T-helper 22 cell (primary cell): ENCODE measurements at places on chromosomes 5 and 9.
A peak's percentile ranks its signal among the peaks of the same experiment; 100 is the strongest.

GRCh38 chr5:57772512-57772911 is 289.9 kb upstream of the ACTBL2 start:
- DNase-seq, result no peak

- DNase-seq, result no peak
These were observed 296.3 kb downstream of the ADAMTS6 start for GRCh38 chr5:65185468-65185867.

- DNase-seq, result no peak
These were observed 69.8 kb upstream of the RASEF start for GRCh38 chr9:83132768-83133167.

- DNase-seq, result no peak
These were observed 588.9 kb downstream of the NR2F1-AS1 start for GRCh38 chr5:92992073-92992472.

DNA sequence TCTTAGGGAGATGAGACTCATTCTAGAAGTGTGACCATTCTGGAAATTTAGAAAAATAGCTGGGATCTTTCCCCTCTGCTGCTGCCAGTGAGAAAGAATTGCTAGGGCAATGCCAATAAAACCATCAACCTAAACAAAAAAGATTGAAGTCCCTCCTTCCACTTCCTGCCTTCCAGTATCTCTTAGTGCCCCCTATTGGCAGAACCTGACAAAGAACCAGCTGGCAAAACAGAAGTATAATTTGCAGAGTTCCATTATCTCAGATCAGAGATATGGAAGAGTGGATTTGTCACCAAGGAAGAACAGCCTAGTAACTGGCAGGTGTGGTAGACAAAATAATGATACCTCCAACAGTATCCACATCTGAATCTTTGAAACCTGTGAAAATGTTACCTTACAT is 13.8 kb upstream of the PLCXD3 start:
- no peak for DNase-seq

DNA sequence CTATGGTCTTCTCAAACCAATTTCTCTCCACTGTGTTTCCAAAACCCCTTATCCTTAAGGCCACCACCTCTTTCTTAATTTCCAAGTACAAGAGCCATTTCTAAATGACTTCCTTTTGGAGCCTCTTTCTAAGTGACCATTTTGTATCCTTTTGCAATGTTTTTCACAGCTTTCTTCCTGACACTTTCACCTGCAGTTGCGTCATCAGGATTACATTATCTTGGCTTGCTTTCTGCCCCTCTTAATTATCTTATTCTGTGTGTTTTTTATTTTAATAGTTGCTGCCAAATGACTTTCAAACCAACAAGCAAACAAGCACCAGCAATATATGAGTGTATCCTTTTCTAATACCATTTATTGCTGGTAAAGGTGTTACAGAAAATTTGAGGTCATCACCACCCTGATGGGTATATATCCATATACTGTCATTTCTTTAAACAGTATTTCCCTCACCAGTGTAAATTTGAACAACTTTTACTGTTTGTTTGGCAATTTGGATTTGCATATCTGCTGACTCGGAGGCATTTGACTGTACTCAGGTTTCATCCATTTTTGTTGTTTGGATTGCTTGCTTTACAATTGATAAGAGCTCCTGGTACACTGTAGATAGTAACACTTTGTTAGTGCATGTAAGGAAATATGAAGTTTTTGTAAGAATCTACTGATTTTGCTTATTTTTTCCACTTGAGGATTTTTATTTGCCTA is 5.4 kb upstream of the ANXA1 start:
- DNase-seq, result no peak

- peak; percentile 89 for DNase-seq
These were observed 16.0 kb downstream of the TRAF2 start for GRCh38 chr9:136902259-136902821.

GRCh38 chr5:145189746-145190145 is 645.4 kb downstream of the PRELID2 start:
- no peak for DNase-seq

DNA sequence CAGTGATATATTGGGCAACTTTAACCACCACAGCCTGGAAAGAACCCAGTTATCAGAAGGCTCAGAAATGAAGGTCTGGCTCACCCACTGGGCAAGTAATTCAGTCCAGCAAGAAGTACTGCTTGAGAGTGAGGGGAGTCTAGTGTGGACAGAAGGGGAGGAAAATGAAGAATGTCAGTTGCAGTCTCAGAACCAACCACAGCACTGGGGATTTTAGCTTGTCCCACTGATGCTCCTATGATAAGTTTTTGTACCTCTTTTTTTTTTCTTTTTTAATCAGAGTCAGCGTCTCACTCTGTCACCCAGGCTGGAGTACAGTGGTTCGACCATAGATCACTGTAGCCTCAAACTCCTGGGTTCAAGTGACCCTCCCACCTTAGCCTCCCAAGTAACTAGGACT is 9.4 kb upstream of the CD72 start:
- no peak for DNase-seq

GRCh38 chr5:131262953-131263541 is 806 bp upstream of the CDC42SE2 start:
- DNase-seq, result no peak

- DNase-seq, result no peak
These were observed 1.8 kb upstream of the EGR1 start for GRCh38 chr5:138463419-138464007.

- DNase-seq, result no peak
These were observed 64.3 kb downstream of the CPLANE1 start for GRCh38 chr5:37184748-37185364.

DNA sequence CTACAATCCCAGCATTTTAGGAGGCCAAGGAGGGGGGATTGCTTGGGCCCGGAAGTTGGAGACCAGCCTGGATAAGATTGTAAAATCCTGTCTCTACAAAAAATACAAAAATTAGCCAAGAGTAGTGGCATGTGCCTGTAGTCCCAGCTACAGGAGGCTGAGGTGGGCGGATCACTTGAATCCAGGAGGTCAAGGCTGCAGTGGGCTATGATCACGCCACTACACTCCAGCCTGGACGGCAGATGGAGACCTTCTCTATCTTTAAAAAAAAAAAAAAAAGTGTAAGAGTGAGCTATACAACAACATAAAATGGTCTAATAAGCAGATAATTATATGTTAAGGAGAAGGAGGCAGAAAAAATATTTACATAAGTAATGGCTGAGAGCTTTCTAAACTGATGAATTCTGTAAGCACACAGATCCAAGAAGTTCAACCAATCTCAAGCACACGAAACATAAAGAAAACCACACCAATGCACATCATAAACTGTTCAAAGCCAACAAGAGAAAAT is 23.0 kb downstream of the CDC14B start:
- DNase-seq, result no peak

GRCh38 chr5:148454576-148454975 is 70.8 kb downstream of the FBXO38 start:
- DNase-seq, result no peak

- DNase-seq, result peak; percentile 83
These were observed 1.3 kb upstream of the DUSP1 start for GRCh38 chr5:172772112-172772906.

GRCh38 chr5:6705959-6706358 is 7.3 kb upstream of the TENT4A start:
- DNase-seq, result no peak

- DNase-seq, result no peak
These were observed 208.0 kb downstream of the SGCD start for GRCh38 chr5:156534906-156535485.

GRCh38 chr5:159451197-159452052 is 121.1 kb upstream of the IL12B start:
- no peak for DNase-seq

GRCh38 chr5:68458416-68459021 is 243.0 kb downstream of the PIK3R1 start:
- no peak for DNase-seq

DNA sequence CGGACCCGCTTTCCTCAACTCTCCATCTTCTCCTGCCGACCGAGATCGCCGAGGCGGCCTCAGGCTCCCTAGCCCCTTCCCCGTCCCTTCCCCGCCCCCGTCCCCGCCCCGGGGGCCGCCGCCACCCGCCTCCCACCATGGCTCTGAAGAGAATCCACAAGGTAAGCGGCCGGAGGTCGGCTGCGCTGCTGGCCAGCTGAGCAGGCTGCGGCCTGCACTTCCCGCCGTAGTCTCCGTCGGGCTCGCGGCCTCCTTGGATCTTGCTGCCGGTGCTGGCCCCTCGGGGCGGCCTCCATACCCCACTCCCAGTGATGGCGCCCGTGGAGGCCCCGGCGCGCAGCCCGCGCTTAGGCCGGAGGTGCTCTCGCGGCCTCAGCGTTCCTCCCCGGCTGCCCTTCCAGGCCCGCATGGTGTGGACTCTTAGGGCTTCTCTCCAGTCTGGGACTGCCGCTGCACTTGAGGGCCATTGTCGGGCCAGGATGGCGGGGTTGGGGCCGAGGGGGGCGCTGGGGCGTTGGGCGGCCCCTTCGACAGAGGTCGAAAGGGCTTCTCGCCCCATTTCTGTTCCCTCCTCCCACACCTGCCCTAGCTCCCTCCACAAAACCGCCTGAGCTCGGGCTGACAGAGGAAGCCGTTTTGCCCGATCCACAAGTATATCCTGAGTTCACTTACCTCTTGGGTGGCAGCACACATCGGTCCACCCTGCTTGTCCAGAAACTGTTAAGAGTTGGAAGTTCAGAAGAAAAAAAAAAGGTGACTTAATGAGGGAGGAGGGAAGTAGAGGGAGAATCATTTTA is 714 bp downstream of the UBE2D2 start:
- no peak for DNase-seq

GRCh38 chr5:141182248-141182647 is at the start of gene PCDHB16:
Gene PCDHB16 (plus strand): TSS chr5:141182387. CDS start chr5:141182560, 173 bp downstream.
- DNase-seq, result no peak

DNA sequence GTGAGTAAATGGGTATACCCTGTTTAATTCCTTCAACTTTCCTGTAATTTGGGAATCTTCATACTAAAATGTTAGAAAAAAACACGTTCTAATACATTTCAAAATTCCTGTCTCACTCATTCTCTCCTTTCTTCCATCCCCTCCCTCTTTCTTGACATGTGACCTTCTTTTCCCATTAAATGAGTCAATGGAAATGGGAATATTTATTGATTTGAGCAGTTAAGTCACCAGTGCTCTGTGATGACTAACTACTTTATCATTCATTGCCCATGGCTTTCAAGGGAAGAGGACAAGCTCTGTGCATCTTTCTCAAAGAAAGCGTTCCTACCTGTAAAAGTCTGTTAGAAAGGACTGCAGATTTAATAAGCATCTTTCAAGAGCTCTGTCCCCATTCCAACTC is 144.4 kb upstream of the MAP3K1 start:
- DNase-seq, result no peak
